Activated CD4-positive, alpha-beta T cell treated with anti-CD3 and anti-CD28 coated beads, Interleukin-2, Interleukin-4, amounts not matched to agents 100 ng/mL and 50 ng/mL, durations not matched to agents 16 hours and 8 hours (primary cell): ENCODE measurements at places on chromosomes 2 and 18.

- no peak for DNase-seq
These were observed 11.6 kb upstream of the FAHD2A start for GRCh38 chr2:95390881-95391321.

- DNase-seq: no peak
These were observed 270.0 kb upstream of the PXDN start for GRCh38 chr2:2014251-2014771.

DNA sequence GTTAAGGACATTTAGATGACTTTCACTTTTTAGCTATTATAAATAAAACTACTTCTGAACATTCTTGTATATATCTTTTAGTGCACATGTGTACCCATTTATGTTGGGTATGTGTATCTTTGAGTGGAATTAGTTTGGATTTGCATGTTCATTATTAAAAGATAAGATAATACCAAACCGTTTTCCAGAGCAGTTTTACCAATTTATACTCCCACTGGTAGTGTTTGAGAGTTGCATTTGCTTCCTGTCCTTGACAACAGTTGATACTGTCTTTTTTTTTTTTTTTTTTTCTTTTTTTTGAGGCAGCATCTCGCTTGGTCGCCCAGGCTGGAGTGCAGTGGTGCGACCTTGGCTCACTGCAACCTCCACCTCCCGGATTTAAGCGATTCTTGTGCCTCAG is 23.3 kb downstream of the SLC30A6 start:
- DNase-seq: no peak

DNA sequence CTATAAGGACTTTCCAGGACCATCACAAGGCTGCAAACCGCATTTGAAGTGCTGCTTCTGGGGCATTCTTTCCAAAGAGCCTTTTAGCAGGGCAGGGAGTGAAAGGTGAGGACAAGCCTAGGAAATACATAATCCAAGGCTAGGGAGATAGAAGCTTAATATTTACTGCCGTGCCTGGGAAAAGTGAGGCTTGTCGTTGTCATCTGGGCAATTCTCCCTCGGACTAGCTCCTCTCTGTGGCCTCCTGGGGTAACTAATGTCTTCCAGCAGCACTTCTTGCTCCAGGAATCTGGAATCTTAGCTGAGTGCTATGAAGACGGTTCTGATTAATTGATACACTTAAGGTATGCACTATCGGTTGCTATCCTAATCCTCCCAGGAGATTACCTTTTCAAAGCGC is 69.3 kb upstream of the ATL2 start:
- DNase-seq: no peak

GRCh38 chr2:172282944-172283343 is 144.4 kb upstream of the ITGA6 start:
- DNase-seq: no peak

GRCh38 chr2:102512161-102512560 is 39.1 kb downstream of the SLC9A4 start:
- no peak for DNase-seq

GRCh38 chr18:12867441-12868123 is 16.5 kb downstream of the PTPN2 start:
- no peak for DNase-seq

DNA sequence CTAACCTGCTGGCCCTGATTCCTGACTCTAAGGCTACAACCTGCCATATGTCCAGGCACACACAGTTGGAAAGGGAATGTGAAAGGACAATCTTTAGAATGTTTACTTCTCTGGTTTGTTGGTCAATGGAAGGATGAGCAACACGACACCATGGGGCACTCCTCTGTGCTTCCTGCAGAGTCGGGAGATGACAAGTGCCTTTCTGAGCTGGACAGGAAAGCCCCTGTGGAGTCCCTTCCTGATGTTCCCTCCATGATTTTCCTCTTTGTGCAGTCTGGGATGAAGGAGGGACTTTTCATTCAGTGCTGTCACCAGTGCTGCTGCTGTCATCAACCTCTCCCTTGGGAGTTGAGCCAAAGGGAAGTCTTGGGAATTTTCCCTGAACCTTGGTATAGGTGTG is 22.6 kb upstream of the SERPINB7 start:
- no peak for DNase-seq
